ENCODE measurements at places on chromosomes 4 and X.

- no peaks in the 10 kb centered on the region for H3K36me3 ChIP-seq
- no peak overlapping the region for H3K27ac ChIP-seq
These were observed 199.3 kb upstream of the GRID2 start for GRCh38 chr4:92104506-92104905.

DNA sequence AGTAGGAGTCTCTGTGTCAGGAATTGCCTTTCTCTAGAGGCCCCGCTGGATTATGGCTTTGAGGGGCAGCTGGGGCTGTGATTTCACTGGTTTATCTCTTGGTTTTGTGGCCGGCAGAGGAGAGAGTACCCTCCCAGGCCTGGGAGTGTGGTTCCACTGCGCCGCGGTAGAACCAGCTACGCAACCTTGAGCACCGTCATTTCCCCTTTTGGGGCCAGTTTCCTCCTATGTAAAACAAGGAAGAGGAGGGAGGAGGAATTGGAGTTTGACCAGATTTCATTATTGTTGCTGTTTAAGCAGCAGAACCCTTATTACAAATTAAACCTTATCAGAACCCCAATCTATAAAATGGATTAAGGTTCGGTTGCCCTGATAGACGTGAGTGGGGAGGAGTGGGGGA is 4.4 kb downstream of the SOX3 start:
- H3K4me3 ChIP-seq, result no peak overlapping the region
- H3K27ac ChIP-seq, result no peak overlapping the region
- no peaks in the 10 kb centered on the region for H3K27me3 ChIP-seq
- H3K4me1 ChIP-seq, result peaks cover 3% of the 10 kb centered on the region
- DNase-seq, result peak; percentile 44

- H3K4me1 ChIP-seq, result peaks cover 22% of the 10 kb centered on the region
- peak; percentile 42 for DNase-seq
- H3K4me3 ChIP-seq, result no peak overlapping the region
- H3K36me3 ChIP-seq, result no peaks in the 10 kb centered on the region
- peak overlapping the region; percentile 34 for H3K27ac ChIP-seq
These were observed 129.0 kb upstream of the RASGEF1B start for GRCh38 chr4:81600520-81601357.

DNA sequence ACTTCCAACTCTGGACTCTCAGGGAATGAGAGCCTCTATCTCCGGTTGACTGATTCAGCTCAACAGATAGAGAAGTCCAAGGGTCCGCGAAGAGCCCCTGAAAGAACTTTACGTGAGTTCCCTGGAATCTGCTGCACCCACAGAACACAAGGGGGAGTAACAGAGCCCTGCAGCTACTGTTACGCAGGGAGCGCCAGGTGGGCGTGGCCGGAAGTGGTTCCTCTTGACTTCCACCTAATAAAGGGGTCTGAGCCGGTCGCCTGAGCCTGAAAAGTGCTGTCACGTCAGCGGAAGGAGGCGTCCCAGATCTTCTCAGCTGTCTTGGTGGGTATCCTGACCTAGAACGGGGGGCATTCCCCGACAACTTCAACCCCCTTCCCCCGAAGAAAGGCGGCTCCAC is at the start of gene MAGEB6:
Gene MAGEB6, plus strand, starts transcription at position 237 of the 400 bp plus-strand sequence. CDS start 1,407 bp downstream, outside the sequence.
- no peaks in the 10 kb centered on the region for H3K4me1 ChIP-seq
- H3K36me3 ChIP-seq, result no peaks in the 10 kb centered on the region
- no peaks in the 10 kb centered on the region for H3K27me3 ChIP-seq

GRCh38 chr4:172521248-172521647 is 647.4 kb upstream of the GALNT7 start:
- no peak overlapping the region for H3K4me3 ChIP-seq
- no peaks in the 10 kb centered on the region for H3K27me3 ChIP-seq
- no peak for DNase-seq
- H3K4me1 ChIP-seq, result no peaks in the 10 kb centered on the region
- H3K27ac ChIP-seq, result no peak overlapping the region

- no peak overlapping the region for H3K4me3 ChIP-seq
- no peaks in the 10 kb centered on the region for H3K36me3 ChIP-seq
- no peaks in the 10 kb centered on the region for H3K27me3 ChIP-seq
- no peak overlapping the region for H3K27ac ChIP-seq
- no peak for DNase-seq
- peaks cover 5% of the 10 kb centered on the region for H3K4me1 ChIP-seq
These were observed 5.5 kb upstream of the XIAP start for GRCh38 chrX:123854329-123854728.

GRCh38 chrX:21493226-21493830 is 119.1 kb downstream of the CNKSR2 start:
- H3K27ac ChIP-seq, result no peak overlapping the region
- DNase-seq, result no peak
- H3K27me3 ChIP-seq, result no peaks in the 10 kb centered on the region
- H3K4me1 ChIP-seq, result no peaks in the 10 kb centered on the region

DNA sequence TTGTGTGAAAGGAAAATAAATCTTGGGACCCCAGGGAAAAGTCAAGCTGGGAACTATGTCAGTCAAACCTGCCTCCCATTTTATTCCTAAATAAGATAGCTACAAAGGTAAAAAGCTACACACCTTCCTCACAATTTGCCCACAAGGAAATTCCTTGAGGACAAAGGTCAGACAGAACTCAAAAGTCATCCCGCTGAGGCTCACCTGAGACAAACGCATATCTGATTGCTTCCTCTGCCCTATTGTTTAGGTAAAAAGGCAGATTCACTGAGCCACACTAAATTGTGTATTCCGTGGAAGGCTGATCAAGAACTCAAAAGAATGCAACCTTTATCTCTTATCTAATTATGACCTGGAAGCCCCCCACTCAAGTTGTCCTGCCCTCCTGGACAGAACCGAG is 58.7 kb upstream of the MAML3 start:
- H3K4me3 ChIP-seq, result no peak overlapping the region
- H3K36me3 ChIP-seq, result no peaks in the 10 kb centered on the region
- no peaks in the 10 kb centered on the region for H3K4me1 ChIP-seq
- no peak for DNase-seq
- no peak overlapping the region for H3K27ac ChIP-seq

GRCh38 chr4:7867701-7868435 is 71.8 kb downstream of the AFAP1 start:
- H3K36me3 ChIP-seq, result no peaks in the 10 kb centered on the region
- no peaks in the 10 kb centered on the region for H3K27me3 ChIP-seq
- no peak overlapping the region for H3K27ac ChIP-seq
- peaks cover 5% of the 10 kb centered on the region for H3K4me1 ChIP-seq
- DNase-seq, result no peak

- no peaks in the 10 kb centered on the region for H3K36me3 ChIP-seq
- H3K27me3 ChIP-seq, result no peaks in the 10 kb centered on the region
- no peaks in the 10 kb centered on the region for H3K4me1 ChIP-seq
- no peak overlapping the region for H3K27ac ChIP-seq
- peak; percentile 21 for DNase-seq
These were observed 28.7 kb downstream of the INPP4B start for GRCh38 chr4:142817442-142817841.

- H3K36me3 ChIP-seq, result peaks cover 10% of the 10 kb centered on the region
- peaks cover 5% of the 10 kb centered on the region for H3K4me1 ChIP-seq
- DNase-seq, result no peak
- H3K4me3 ChIP-seq, result no peak overlapping the region
These were observed 107.6 kb upstream of the CBR4 start for GRCh38 chr4:169117591-169118081.

GRCh38 chr4:8907596-8908205 is 36.1 kb upstream of the HMX1 start:
- no peak for DNase-seq
- no peak overlapping the region for H3K27ac ChIP-seq
- no peak overlapping the region for H3K4me3 ChIP-seq

DNA sequence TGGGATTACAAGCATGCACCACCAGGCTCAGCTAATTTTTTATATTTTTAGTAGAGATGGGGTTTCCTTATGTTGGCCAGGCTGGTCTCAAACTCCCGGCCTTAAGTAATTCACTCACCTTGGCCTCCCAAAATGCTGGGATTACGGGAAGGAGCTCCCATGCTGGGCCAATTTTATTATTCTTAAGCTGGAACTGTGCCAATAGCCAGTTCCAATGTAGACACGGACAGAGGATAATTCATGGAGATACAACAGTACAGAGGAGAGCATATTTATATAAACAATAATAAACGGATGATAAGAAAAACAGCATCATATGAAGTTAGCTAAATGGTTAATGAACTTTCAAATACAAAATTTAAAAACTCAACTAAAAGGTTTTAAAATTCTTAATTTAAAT is 87.8 kb downstream of the PPA2 start:
- no peak overlapping the region for H3K4me3 ChIP-seq
- no peaks in the 10 kb centered on the region for H3K27me3 ChIP-seq
- DNase-seq, result no peak
- peaks cover 26% of the 10 kb centered on the region for H3K36me3 ChIP-seq

GRCh38 chr4:62448911-62449310 is 1248.8 kb downstream of the ADGRL3 start:
- no peaks in the 10 kb centered on the region for H3K4me1 ChIP-seq
- H3K27ac ChIP-seq, result no peak overlapping the region
- no peak overlapping the region for H3K4me3 ChIP-seq
- no peak for DNase-seq

- peak; percentile 68 for DNase-seq
- peaks cover 45% of the 10 kb centered on the region for H3K27me3 ChIP-seq
- H3K4me1 ChIP-seq, result no peaks in the 10 kb centered on the region
- no peaks in the 10 kb centered on the region for H3K36me3 ChIP-seq
- H3K4me3 ChIP-seq, result peak overlapping the region; percentile 66
- H3K27ac ChIP-seq, result no peak overlapping the region
These were observed 5.7 kb upstream of the ZBTB33 start for GRCh38 chrX:120244735-120245498.

- no peaks in the 10 kb centered on the region for H3K36me3 ChIP-seq
- DNase-seq, result peak; percentile 21
These were observed 166.3 kb downstream of the FNIP2 start for GRCh38 chr4:158934996-158935669.

- no peak for DNase-seq
- H3K27ac ChIP-seq, result no peak overlapping the region
- H3K36me3 ChIP-seq, result no peaks in the 10 kb centered on the region
- no peak overlapping the region for H3K4me3 ChIP-seq
- H3K27me3 ChIP-seq, result no peaks in the 10 kb centered on the region
These were observed 19.2 kb upstream of the LHFPL1 start for GRCh38 chrX:112698946-112699345.

- peaks cover 7% of the 10 kb centered on the region for H3K36me3 ChIP-seq
- DNase-seq, result no peak
- H3K4me1 ChIP-seq, result no peaks in the 10 kb centered on the region
- no peaks in the 10 kb centered on the region for H3K27me3 ChIP-seq
These were observed 49.3 kb downstream of the ADGRA3 start for GRCh38 chr4:22466581-22466980.

- no peaks in the 10 kb centered on the region for H3K36me3 ChIP-seq
- no peaks in the 10 kb centered on the region for H3K27me3 ChIP-seq
These were observed 191.3 kb downstream of the KCNIP4 start for GRCh38 chr4:21757248-21757647.

DNA sequence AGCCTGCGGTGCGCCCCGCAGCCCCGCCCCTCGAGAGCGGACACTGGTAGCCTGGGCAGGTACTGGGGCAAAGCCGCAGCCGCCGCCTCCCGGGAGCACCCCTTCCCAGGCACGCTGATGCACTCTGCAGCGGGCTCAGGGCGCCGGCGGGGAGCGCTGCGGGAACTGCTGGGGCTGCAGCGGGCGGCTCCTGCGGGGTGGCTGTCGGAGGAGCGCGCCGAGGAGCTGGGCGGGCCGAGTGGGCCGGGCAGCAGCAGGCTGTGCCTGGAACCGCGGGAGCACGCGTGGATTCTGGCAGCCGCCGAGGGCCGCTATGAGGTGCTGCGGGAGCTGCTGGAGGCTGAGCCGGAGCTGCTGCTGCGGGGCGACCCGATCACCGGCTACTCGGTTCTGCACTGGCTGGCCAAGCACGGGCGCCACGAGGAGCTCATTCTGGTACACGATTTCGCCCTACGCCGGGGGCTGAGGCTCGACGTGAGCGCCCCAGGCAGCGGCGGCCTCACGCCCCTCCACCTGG is 401 bp downstream of the SOWAHD start:
- no peaks in the 10 kb centered on the region for H3K4me1 ChIP-seq
- H3K27ac ChIP-seq, result no peak overlapping the region
- peak; percentile 46 for DNase-seq

DNA sequence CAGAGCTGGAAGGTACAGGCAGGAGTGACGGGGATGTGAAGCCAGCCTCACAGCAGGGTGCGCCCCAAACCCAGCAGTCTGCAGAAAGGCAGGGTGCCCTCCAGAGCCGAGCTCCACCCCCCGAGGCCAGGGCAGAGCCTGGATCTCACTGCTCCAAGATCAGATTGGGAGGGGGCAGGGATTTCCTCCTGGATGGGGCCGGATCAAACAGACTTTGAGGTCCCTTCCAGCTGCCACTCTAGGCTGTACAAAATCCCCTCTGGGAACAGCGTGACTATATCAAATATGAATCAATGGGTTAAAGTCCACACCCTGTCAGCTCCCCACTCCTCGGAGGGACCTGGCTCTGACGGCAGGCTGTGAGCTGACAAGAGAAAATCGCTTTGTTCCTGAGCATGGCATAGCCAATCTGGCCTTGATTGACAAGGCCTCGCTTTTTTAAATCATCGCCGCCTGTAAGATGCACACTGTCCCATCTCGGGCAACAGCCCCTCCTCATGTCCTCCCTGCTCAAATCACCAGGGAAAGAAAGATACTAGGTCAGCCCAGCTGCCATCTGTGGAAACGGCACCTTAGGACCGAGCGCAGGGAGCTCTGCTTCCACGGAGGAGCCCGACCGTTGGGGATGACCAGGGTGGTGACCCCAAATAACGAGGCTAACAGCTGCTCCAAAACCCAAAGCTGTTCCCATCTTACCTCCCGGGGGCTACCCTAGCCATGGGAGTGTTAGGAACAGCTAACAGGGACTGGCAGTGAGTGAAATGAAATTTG is 39.9 kb downstream of the PSAPL1 start:
- H3K27me3 ChIP-seq, result no peaks in the 10 kb centered on the region
- no peak overlapping the region for H3K4me3 ChIP-seq
- peaks cover 56% of the 10 kb centered on the region for H3K4me1 ChIP-seq

DNA sequence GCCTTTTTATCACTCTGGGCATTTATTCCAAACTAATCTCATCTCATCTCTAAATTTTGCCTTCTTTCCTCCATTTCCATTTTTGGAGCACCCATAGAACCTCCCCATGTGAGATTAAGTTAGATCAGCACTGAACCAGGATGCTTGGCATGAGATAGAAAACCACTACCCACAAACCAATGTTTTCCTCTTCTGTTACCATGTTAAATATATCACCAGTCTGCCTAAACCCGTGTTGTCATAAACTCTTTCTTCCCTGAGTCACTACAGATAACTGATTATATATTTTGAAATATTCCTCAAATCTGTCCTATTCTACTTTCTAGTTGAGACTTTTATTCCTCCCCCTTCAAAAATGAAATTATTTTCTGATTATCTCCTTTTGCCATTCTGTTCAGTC is 37.6 kb downstream of the GABRB1 start:
- no peaks in the 10 kb centered on the region for H3K36me3 ChIP-seq
- no peak overlapping the region for H3K4me3 ChIP-seq
- H3K27ac ChIP-seq, result no peak overlapping the region

Measured in neural progenitor cell (in vitro differentiated cells).